ENCODE measurements at places on chromosomes 7 and 10. TPM values are rescaled to one million over a fixed set of nuclear protein-coding genes. Genes with fewer than 3 reads are reported as not detected.

ARMC10 gene
- 21.0 TPM for total RNA-seq

CEP41 gene
- total RNA-seq: 5.6 TPM

DNA sequence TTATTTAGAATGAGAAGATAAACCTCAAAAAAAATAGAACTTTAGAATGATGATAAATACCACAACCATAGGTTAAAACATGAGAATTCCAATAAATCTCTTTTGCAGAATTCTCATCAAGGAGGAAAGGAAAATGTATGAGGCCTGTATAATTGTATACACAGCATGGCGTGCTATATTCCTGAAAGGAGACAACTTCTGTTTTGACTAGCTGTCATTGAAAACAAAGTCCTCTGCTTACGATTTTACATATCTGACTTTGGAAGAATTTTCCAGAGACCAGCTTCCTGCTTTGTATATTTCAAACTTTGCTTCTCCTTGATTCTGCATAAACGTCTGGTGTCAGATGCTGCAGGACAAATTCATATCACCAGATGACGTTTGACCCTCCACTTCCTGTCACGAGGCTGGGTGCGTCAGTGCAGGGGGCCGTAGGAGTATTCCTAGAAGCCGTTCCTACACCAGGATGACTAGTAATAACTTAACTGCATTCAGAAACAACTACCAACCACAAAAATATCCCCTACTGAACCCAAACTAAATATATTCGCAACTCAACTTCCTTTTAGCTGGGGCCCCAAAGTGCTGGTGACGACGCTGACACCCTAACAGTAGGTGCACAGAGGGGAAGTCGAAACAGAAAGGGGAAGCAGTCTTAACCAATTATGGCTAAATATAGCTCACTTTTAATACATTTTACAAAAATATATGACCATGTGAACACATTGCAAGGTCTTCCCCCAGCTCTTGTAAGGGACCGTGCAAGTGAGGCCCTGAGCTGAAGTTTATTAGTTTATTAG is 178.6 kb upstream of the INHBA start:
- DNase-seq: peak; percentile 32

GRCh38 chr7:133845005-133845404 is 282.1 kb upstream of the LRGUK start:
- DNase-seq: no peak

- no peak for DNase-seq
Measured at GRCh38 chr10:60707841-60708240, 70.4 kb upstream of the CDK1 start.

- no peak for DNase-seq
Measured at GRCh38 chr7:15778191-15778590, 91.7 kb upstream of the MEOX2 start.

DNA sequence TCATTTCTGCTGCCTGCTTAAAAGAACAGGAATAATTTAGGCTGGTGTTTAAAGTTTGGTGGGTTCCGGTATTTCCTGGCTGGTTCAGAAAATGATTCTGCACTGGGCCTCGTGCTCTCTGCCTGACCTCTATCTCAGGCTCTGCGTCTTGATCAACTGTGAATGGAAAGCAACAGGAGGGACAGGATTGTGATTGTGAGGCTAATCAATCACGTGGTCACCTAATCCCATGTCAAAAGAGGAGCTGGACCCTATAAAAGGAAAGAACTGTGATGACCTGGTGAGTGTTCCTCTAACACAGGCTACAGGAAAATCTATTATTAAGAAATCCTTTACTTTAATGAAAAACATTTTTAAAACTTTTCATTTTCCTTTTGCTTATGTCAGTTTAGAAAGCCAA is at the start of gene DHX32:
Gene DHX32, minus strand, starts transcription at position 101 of the 400 bp plus-strand sequence. CDS start 468 bp downstream, outside the sequence.
- no peak for DNase-seq

DNA sequence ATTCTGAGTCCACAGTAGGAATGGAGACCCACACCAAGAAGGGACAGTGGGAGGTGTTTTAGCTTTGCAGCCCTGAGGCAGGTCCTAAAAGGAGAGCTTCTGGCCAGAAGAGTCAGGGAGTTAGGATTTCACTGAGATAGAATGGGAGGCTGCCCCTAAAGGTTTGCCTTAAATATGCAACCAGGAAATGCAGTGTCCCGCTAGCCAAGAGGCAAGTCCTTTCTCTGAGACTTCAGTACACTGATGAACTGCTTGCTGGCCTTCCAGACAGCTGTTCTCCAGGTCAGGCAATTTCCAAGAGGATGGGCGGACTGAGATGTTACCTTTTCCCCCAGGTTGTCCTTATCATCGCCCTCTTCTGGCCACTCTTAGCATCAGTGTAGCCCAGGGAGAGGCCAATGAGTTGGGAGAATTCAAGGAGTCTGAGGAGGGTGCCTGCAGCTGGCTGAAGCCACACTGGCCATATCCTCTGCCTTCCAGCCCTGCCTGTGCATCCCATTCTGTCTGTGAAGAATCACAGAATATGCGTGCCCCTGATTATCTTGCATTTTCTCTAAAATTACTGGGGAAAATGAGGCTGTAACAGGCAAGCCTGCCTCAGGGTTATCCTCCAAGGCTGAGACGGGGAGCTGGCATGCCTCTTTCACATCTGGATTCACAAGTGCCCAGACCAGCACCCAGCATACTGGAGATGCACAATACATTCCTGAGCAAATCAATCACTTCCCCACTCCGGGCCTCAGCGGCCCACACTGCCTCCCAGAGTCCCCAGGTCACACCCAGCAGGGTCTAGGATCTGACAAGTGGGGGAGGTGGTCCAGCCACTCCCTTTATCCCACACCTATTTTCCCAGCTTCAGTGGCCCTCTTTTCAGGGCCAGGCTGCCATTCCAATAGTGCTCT is 2.4 kb downstream of the TLL2 start:
- no peak for DNase-seq

DNA sequence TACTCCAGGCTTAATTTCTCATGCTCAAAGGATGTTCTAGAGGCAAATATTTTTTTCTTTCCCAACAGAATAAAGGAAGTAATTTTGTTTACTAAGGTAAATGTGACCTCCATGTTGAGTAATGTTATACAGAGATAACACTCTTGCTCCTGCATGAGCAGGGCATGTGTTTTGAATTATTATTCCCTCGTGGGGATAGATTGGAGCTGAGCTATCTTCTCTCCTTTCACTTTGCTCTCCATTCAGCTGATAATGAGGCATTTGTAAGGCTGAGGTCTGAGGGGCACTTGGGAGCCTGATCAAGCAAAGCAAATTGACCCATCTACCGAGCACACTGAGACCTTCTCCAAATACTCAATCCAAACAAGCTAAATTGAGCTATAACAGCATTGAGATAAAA is 50.7 kb upstream of the GHITM start:
- DNase-seq: no peak
